ENCODE measurements at places on chromosomes 7 and 10.

DNA sequence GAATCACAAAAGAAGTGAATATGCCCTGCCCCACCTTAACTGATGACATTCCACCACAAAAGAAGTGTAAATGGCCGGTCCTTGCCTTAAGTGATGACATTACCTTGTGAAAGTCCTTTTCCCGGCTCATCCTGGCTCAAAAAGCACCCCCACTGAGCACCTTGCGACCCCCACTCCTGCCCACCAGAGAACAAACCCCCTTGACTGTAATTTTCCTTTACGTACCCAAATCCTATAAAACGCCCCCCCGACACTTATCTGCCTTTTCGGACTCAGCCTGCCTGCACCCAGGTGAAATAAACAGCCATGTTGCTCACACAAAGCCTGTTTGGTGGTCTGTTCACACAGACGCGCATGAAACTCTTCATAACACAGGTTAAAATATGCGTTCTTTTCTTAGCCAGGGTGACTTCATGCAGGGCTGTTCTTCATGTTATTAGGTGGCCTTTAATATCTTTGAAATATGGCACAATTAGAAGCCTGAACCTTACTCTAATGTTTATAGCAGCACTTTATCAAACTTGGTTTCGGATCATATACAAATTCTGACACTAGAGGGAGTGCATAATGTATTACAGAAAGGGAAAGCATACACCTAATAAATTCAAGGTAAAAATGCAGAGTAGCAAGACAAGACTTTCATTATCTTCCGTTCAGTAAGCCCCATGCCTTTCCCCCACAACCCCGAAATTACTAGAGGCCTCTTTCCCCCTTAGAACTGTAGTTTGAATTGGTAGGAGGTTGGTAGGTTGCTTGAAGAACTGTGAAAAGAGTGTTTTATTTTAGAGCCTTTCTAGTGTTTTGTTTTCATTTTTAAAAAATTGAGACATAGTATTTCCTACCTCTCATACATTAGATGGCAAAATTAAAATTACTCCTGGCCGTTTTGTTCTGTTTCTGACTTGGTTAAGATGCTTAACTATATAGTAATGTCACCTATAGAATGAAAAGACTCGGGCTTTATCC, 117.9 kb downstream of the NPY start:
- DNase-seq, result no peak

- no peak for DNase-seq
Measured at GRCh38 chr7:120030876-120031275, 242.1 kb upstream of the KCND2 start.

DNA sequence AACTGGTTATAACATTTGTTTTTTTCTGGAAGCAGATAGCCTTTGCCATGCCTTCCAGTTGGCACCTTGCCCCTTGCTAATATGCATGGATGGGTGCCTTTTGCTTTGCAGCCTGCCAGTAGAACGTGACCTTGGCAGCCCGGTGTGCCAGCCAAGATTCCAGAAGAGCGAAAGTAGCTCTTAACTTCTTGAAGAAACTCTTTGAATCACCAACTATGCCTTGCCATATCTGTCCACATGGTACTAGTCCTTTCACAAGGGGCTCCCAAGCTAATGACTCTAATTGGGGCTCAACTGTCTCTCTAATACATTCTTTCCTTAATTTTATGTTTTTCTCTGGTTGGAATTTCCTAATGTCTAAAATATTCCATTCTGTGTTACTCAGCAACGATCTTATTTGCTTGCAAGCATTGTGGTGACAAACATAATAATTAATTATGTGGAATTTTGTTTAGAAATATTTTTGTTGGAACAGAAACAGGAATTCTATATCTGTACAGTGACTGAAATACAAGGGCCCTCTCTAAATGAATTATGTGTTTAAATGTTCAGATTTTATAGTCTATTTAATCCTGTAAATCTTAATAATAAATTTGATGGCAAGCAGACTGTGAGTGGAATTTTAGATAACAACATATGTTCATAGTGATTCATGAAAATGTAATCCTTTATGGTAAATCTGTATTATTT, 45.8 kb downstream of the HDAC9 start:
- DNase-seq, result no peak

DNA sequence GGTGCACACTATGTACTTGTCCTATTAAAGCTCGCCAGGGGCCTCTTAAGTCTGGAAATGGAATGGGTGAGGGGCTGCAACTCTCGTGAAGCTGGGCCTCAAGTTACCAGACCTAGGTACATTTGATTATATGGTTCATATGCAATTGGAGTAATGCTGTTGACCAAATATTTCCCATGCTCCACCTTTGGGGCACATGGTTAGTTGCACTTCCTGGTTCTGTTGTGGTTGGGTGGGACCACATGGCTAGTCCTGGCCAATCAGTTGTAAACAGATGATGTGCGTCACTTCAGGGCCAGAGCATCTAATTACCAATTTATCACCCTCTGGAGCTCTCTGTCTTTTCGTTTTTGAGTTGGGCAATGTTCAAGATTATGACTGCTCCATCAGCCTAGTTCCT, 39.5 kb upstream of the OPN4 start:
- no peak for DNase-seq

- DNase-seq, result no peak
Measured at GRCh38 chr10:118234683-118235082, 107.4 kb downstream of the FAM204A start.

GRCh38 chr10:43772171-43772570, 123.5 kb upstream of the ZNF32 start:
- DNase-seq, result no peak

GRCh38 chr7:37425498-37425897, 23.2 kb downstream of the ELMO1 start:
- DNase-seq, result no peak

- no peak for DNase-seq
Measured at GRCh38 chr7:128424686-128425275, 15.0 kb upstream of the IMPDH1 start.

DNA sequence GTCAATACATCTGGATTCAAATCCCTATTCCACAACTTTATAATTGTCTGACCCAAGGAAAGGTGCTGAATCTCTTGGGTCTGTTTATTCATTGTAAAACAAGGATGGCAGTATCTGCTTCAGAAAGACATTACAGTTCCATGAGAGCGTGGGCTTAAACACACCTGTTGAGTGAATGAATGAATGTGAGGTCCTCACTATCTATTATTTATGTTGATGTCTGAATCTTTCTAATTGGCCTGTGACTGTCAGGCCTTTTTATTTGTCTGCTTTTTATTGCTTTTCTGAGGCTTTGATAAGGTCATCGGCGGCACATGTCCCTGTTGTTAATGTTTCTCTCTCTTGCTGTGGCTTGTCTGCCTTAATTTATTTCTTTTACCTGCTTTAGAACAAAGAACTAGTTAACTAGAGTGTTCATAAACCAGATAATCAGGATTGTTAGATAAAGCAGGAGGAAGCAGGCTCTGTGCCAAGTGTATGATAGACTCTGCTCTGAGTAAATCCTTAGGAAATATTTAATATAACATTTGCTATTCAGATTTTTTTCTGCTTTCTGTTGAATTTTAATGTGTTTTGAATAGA, 42.3 kb upstream of the CYCS start:
- DNase-seq, result no peak

DNA sequence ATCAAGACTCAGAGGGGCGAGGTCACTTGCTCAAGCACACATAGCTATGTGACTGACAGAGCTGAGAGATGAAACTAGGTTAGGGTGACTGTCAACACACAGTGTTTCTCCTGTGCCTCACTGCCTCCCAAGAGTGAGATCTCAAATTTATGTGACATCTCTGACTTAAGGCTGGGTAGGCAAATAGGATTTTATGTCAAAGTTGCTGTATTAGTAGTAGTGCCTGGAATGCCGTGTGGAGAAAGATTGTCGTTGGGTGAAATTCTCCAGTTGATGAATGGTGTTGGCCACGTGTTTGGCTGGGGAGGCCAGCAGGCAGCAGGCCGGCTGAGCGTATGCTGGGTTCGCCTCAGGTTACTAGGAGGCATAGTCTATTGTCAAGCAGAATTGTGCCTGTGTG, 148.3 kb upstream of the BMPER start:
- no peak for DNase-seq

GRCh38 chr10:122657729-122658128, 41.9 kb downstream of the C10orf120 start:
- DNase-seq, result no peak

DNA sequence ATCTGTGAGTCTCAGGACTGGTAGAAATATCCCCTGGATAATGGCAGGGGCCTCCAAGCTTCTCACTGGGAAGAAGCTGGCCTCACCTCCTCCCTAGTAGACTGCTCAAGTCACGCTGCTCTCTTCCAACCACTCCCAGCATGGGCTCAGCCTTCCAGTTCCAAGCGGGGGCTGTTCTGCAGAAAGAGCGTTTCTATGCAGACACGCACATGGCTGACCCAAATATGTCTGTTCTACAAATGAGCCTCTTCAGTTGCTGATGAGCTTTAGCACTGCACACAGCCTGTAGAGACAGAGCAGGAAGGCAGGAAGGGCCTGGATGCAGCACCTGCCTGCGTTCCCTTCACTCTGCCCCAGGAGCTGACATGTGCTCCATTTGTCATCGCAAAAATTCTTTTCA, 523.9 kb upstream of the MGMT start:
- DNase-seq, result no peak

- no peak for DNase-seq
Measured at GRCh38 chr7:156773966-156774365, 119.0 kb downstream of the LMBR1 start.

- peak; percentile 59 for DNase-seq
Measured at GRCh38 chr7:48088559-48089045, 463 bp upstream of the UPP1 start.

- DNase-seq, result no peak
Measured at GRCh38 chr10:35848412-35848811, 206.3 kb upstream of the FZD8 start.

DNA sequence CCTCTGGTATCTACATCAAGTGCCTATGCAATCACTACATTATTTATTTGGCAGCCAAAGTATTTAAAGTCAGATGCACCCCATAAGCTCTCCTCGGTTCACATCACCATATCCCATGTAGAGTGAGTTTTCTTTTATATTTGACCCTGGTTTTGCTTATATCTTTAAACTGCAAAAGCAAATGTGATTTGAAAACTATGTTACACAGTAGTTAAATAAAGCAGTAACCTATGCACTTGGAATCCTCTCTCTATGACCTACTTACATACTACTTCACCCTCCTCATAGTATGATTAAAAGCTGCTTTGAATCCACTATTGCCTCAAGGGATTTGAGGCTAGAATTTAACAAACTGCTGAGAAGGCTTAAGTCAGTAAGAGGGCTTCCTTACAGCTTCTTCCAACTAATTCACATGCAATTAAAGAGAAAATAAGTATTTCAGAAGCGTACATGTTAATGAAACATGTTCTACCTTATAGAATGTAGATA, 2.2 kb upstream of the CELF2 start:
- DNase-seq, result no peak

- DNase-seq, result no peak
Measured at GRCh38 chr10:48358162-48358561, 51.7 kb downstream of the MAPK8 start.

- no peak for DNase-seq
Measured at GRCh38 chr10:64506963-64507362, 985.8 kb downstream of the REEP3 start.

DNA sequence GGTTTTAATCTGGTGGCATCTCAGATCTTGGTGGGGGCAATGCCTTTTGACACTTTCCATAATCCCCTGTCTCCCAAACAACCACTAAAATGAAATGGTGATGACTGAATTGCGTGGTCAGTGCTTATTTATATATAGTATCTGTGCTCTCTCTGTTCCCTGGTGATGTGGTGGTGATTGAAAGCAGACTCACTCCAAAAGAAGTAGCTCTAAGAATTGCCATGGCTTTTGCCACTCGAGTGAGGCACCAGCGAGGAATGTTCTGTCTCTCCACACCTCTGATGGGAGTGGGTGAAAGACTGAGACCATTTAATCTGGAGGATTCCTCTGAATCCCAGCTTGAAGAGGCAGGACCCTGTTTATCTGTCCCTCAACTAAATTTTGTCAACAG, 2.8 kb downstream of the DUSP5 start:
- no peak for DNase-seq

Measured in activated naive CD4-positive, alpha-beta T cell (primary cell).